ENCODE measurements at places on chromosomes 3 and 15.

DNA sequence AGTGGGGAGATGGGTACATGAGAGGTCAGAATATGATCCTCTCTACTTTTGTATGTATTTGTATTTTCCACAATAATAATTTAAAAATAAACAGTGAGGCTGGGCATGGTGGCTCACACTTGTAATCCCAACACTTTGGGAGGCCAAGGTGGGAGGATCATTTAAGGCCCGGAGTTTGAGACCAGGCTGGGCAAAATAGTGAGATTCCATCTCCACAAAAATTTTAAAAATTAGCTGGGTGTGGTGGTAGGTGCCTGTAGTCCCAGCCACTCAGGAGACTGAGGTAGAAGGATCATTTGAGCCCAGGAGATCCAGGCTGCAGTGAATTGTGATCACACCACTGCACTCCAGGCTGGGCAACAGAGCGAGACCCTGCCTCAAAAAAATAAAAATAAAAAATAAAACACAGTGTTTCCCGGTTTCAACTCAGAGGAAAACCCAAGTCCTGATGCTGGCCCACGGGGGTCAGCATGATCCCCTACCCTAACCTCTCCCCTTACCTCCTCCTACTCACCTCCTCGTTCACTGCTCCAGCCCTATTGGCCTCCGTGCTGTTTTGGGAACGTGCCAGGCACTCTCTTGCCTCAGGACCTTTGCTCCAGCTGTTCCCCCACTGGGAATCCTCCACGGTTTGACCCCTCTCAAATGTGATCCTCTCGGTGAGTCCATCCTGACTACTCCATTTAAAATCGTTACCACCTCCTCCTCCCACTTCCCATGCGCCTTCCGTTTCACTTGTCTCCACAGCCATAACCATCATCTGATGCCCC, 2.9 kb upstream of the KLHL40 start:
- DNase-seq = no peak

- DNase-seq = no peak
Observed at GRCh38 chr15:55649058-55649423, 60.9 kb upstream of the PYGO1 start.

GRCh38 chr15:40949756-40950207, 3.5 kb upstream of the CHAC1 start:
- DNase-seq = no peak

- DNase-seq = no peak
Observed at GRCh38 chr15:58243070-58243469, 104.9 kb downstream of the AQP9 start.

GRCh38 chr3:47824541-47825473, 21.9 kb downstream of the DHX30 start:
- peak; percentile 96 for DNase-seq
